M059J (cell line): ENCODE measurements at places on chromosomes 5 and 9. TPM values are rescaled to one million over a fixed set of nuclear protein-coding genes. Genes with fewer than 3 reads are reported as not detected.

DNA sequence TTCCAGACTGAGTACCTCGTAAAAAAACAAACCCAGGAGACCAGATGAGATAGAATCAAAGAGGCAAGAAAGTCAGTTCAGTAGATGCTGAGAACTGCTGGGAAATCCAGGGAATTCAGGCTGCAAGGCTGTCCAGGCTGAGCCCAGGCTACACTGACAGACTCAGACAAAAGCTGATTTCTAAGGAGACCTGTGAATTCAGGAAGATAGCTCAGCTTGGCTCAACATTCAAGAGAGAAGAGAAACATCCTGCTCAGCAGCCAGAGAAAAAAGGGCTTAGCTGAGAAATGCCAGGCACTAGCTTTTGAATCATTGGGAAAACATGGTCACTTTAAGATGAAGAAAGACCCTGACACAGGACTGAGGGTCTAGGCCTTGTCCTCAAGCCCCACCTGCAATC, 118.2 kb upstream of the SLC44A1 start:
- DNase-seq: peak; percentile 30

- DNase-seq: no peak
Observed at GRCh38 chr9:100573655-100574260, 4.1 kb upstream of the CAVIN4 start.

DNA sequence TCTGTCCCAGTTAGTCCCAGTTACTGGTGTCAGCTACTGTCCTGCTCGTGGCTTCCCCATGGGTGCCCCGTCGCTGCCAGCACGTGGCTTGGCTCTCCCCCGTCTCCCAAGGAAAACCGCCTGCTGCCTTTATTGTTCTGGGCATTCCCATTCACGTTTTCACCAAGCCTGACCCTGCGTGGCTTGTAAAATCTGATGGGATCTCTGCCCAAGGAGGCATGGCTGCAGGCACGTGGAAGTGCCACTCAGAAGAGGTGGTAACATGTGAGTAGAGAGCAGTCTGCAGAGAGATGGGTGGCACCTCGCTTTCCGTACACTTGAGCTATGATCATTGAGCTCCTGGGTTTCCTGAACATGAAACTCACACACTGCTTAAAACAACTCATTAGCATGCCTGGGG, 429.2 kb upstream of the KLF4 start:
- DNase-seq: no peak

- DNase-seq: no peak
Observed at GRCh38 chr9:131545786-131546335, 538 bp downstream of the PRRT1B start.

ASPN gene
- total RNA-seq: 0.07 TPM in 1 of 2 replicates, not detected in the other
